Activated T-cell treated with anti-CD3 and anti-CD28 coated beads for 48 hours (primary cell): ENCODE measurements at places on chromosomes 7 and 10.

GRCh38 chr7:44074349-44074695 is 8.0 kb downstream of the POLM start:
- DNase-seq: no peak

GRCh38 chr10:64275774-64276173 is 754.6 kb downstream of the REEP3 start:
- DNase-seq: no peak

- DNase-seq: no peak
Observed at GRCh38 chr7:6444516-6445269, 3.1 kb downstream of the DAGLB start.

DNA sequence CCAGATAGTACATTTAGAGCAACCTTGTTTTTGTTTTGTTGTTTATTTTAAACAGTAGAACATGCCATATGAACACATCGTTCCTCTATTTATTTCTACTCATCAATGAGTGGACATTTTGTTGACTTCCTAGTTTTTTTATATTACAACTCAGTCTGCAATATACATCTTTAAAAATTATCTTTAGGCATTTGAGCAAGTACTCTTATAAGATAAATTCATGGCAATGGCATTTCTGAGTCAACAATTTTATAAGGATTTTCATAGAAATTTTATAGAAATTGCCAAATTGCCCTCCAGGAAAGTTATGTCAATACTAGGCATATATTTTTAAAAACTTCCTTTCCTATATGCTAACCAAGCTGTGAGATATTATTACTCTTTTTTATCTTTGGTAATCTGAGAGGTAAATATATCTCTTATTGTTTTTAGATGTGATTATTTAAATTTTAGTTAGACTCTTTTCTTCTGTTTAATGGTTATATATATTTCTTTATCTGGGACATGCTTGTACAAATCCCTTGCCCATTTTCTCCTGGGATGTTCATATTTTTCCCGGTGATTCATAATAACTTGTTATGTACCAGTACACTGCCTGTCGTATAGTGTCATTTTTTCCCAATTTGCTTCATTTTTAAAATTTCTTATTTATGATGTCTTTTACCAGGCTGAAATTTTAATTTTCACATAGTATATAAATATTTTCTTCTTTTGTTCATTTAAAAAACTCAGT is 50.5 kb downstream of the FZD1 start:
- no peak for DNase-seq

- no peak for DNase-seq
Observed at GRCh38 chr7:77757589-77757988, 40.6 kb downstream of the TMEM60 start.

DNA sequence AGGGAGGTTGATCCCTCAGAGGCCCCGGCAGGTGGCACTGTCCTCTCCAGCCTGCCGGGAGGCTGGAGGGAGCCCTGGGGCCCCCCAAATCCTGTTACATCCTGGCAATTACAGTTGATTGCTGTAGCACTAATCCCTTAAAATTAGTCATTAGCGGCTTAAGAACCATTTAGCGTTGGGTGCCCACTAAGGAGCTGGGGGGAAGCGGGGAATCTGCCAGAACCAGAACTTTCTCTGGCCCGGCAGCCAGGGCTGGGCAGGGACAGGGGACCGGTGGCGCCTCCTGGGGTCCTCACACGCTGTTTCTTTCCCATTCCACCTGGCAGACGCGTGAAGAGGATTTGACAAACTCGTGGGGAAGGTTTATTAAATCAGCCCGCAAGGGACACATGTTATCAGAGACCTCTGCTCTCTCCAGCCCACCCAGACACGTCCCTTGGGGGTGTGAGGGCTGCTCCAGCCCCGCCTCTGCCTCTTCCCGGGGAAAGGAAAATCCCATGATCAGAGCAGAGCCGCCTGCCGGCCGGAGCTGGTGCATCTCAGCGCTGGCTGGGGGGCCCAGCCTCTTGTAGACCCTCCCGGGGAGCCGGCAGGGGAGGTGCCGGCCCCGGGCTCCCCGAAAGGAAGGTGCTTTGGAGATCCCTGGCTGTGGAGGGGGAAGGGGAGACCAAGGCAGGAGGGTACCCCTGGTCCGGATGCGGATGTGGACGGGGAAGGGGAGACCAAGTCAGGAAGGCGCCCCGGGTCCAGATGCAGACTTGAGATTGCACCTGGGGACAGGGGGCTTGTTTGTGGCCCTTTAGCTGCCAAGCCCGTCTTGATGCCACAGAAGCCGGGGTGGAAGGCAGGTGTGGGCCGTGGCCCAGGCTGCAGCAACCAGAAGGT is 142.7 kb downstream of the ELFN1 start:
- no peak for DNase-seq

DNA sequence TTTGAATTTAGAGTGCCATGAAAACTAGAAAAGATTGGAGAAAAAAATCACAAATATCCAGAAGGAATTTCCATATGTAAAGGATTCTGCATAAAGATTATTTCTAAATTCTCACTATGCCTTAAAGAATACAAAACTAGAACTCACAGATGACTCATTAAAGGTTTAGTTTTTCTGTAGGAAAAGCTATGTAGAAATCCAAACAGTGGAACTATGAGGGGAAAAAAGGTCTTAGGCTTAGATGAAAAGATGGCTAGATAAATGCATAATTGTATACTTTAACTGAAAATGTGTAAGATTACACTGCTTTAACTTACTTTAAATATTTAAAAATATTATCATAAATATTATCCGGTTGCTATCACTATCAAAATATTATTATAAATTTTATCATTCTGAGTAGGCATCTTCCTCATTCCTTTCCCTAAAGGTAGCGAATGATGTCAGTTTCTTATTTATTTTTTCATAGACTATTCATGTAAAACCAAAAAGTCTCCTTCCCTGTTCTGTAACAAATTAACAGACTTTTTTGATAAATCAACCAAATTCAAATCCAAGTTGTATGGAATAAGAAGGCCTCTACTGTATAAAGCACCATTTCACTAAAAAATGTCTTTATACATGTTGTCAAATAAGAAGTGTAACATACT is 69.1 kb upstream of the COMTD1 start:
- DNase-seq: no peak

DNA sequence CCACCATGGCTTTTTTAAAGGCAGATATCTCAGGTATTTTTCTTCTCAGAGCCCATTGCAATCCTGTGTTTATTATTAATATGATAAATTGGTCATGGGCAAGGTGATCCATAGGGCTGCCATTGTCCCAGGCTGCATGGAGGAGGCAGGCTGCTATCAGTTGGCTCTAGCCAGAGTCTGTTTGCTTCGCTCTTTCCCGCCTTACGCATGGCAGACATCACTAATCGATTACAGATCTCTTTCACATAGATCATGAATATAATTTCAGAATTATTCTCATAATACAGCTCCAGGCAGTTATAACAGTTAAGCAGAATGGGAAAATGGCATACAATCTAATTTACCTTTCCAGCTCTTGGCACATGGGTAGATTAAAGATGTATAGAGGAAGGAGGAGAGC is 30.4 kb upstream of the HABP2 start:
- no peak for DNase-seq

DNA sequence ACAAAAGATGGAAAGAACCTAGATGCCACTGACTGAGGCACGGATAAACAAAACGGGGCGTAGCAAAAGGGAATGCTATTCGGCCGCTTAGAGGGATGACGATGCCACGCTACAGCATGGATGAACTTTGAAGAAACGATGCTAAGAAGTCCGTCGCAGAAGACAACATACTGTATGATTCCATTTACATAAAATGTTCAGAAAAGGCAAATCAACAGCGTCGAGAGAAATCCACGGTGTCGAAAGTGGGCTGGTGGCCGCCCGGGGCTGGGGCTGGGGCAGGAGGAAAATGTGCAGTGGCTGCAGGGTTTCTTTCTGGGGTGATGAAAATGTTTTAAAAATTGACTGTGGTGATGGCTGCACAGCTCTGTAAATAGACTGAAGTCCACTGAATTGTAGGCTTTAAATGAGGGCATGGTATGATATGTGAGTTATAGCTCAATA is 24.1 kb downstream of the GNA12 start:
- DNase-seq: no peak

DNA sequence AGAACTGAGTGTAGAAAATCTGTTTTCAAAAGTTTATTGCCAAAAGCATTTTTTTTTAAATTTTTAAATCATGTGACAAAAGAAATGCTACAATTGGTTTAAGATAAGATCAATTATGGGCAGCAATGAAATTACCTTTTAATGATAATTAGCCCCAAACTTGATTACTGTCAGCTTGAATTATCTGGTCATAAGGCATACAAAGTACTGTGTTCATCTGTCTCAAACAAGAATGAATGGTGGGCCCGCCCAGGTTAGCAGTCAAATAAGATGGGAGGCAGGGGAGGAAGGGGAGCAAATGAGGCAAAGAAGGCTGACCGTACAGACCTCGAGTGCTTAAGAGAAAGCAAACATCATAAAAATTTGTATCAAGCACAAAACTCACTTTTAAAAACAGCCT is 68.1 kb downstream of the JAZF1 start:
- DNase-seq: no peak

GRCh38 chr10:34687434-34688210 is 127.5 kb downstream of the PARD3 start:
- no peak for DNase-seq

DNA sequence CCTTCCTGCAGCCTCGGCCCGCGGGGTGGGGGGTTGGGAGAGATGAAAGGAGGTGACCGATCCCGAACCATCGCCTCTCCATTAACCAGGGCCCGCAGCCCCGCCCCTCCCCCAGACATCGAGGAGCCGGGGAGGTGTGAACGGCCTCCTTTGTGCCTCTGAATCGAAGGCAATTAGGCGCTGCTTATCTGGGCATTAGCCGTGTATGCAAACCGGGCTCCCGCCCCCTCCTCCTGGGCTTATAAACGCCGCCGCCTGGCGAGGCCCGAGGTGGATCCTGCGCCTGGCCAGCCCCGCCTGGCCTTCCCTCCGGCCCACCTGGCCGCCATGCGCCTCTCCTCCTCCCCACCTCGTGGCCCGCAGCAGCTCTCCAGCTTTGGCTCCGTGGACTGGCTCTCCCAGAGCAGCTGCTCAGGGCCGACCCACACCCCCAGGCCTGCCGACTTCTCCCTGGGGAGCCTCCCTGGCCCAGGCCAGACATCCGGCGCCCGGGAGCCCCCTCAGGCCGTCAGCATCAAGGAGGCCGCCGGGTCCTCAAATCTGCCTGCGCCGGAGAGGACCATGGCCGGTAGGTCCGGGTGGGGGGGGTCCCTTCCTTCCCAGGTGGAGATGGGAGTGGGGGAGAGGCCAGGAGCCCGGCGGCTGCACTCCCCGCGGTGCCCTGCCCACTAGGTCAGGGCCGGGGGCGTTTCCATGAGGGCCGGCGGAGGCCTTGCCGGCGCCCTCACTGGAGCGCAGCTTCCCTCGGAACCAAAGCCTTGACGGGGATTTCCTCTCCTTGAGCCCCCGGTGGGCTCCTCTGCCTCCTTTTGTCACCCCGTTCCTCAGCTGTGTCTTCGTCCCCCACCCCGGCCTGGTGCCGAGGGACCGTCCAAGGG is at the start of gene VENTX:
VENTX (plus strand) TSS at position 268 of the 878 bp plus-strand sequence; CDS start at position 328, 60 bp downstream.
- DNase-seq: no peak

DNA sequence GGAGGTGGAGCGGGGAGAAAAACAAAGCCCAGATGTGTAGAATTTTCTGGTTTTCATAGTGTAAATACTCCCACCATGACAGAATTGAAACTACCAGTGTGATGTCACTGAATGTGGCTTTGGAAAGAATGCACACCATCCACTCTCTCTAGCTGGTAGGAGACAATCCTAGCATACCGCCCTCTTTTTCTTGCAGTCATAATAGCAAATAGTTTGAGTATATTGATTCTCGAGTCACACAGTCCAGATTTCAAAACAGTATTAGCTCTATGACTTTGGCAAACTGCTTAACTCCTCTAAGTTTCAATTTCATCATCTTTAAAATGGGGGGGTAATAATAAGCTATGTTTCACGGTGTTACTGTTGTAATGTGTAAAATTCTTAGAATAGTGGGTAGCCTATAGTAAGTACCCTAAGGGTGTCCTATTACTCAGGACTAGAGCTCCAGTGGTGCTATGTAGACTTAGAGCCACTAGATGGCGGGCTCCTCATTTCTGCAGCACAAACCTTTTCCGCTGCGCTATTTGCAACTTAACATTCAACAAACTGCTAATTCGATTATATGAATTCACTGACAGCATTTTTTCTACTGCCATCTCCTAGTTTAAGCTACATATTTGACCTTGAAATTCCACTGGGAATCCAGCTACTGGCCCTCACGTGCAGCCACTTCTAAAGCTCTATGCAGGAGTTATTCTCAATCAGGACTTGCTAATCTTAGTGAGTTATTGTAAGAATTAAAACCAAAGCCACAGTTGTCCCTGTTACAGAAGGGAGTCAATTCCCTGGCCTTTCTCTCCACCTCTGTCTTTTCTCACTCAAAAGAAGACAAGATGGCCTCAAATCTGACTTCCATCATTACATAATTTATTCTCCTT is 18.7 kb downstream of the TAS2R40 start:
- peak; percentile 47 for DNase-seq

GRCh38 chr7:121494516-121494915 is 98.4 kb upstream of the FAM3C start:
- no peak for DNase-seq

DNA sequence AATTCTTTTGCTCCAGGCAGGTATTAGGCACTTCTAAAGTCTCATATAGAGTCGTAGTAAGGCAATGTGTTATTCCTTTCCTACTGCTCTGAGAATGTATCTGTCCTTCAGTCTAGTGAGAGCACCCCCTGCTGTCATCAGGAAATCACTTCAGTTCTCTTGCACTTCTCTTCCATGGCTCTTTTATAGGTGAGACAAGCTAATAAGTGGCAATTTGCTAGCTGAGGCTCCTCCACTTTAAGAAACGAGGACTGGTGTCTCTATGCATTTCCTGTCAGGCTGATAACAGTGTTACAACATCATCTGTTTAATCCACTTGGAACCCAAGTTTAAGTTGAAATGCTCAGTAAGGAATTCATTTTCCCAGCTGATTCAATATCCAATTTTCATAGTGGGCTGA is 350.6 kb downstream of the TFEC start:
- DNase-seq: no peak

DNA sequence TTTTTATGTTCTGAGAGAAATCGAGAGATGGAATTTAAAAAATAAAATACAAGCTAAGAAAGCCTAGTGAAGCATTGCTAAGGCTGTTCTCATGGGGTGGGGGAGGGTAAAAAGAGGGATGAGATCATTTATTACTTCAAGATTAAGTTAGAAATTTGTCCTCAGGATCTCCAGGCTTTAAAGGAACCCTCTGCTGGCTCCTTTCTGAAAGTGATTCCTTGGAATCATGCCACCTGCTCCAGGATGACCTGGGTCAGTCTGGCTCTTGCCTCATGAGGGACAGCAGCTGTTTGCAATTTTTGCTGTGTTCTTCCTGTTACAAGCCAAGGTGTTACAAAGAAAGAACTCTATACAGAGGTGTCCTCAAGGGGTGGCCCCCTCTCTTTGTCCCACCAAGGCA is 69.8 kb downstream of the CDK1 start:
- no peak for DNase-seq
